HL-60 (cell line): ENCODE measurements at places on chromosomes 1 and 21.

DNA sequence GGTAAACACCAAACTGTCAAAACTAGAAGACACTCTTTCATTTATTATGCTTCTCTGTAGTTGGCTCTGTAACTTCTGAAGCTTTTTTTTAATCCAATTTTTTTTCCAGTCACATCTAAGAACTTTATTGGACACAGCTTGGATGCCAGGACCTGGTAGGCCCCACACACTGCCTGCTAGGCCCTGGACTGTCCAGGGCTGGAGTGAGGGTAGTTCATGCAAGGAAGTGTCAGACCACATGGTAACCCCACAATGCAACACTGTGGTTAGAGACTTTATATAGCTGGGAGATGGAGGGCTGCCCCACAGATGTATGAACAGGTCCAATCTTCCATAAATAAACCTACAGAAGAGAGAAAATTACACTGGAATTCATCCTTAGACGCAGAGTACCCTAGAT is 7.1 kb downstream of the SLC2A1 start:
- DNase-seq, result no peak

DNA sequence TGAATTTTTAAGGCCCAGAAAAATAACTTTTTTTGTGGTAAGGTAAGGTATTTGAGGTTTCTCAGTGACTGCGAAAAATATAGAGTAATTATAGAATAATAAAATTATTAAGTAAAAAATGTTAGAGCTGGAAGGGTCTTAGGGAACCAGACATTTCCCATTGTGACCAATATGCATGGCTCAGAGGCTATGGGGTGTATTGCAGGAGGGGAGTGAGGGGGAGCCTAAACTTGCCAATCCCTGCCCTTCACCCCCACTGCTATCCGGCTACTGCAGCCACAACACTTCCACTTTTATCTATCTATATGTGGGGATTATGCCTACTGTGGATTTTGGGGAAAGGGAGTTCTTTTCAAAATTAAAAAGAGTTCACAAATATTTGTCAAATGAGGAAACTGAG is 7.6 kb upstream of the GADD45A start:
- no peak for DNase-seq

DNA sequence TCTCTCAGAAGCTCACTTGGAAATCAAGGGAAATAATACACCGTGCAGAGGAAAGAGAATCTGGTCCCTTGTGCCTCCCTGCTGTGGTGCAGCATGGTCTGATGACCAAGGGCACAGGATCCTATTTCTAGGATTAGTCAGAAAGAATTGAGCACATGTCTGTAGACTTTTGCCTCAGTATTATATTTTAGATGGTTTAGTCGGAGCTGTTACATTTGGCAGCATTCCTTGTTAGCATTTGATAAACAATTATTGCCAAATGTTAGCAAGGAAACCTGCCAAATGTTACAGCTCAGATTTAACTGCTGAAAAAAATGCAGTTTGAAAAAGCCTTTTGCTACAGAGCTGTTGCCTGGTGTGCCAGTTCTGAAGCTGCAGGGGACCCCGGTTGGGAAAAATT is 183.5 kb upstream of the DPYD start:
- DNase-seq, result no peak

DNA sequence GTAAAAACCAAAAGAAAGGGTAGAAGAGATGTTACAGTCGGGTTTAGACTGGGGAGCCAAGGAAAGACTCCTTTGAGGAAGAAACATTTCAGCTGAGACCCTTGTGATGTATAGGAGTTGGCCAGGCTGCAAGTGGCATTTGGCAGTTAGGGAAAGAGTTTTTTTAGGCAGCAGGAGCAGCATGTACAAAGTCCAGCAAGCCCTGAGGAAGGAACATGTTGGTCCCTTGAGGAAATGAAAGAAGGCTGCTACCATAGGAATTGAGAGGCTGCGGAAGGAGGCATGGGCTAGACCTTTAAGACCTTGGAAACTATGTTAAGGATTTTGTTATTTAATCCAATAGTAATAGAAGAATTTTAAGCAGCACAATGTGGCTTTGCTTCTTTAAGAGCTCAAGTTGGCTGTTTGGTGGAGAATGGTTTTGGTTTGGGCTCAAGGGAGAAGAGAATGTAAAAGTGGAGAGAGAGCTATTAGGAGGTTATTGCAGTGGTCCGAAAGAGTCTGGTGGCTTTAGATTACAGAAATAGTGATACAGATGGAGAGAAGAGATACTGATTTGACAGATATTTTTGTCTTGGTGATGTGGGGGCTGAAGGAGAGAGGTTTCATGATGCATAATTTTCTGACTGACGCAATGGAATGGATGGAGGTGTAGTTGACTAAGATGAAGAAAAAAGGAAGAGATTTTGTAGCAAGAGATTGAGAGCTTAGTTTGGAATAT is 26.6 kb downstream of the SMAP2 start:
- no peak for DNase-seq

DNA sequence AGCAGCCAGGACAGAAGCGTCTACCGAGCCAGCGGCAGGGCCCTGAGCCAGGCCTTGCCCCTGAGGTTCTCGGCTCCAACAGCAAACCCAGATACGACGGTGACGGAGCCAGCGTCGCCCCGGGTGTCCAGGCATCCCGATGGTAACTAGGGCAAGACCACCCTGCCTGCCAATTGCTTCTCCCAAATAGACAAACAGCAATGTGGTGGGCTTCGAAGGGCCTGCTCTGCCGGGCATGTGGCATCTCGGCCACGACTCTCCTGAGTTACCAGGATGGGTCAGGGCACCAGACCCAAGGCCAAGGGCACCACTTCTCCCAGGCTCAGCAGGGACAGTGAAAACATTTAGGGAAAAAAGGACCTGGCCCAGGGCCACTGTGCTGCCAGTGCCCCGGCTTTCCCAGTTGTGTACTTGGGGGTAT is 3.2 kb upstream of the ACTRT2 start:
- DNase-seq, result no peak

DNA sequence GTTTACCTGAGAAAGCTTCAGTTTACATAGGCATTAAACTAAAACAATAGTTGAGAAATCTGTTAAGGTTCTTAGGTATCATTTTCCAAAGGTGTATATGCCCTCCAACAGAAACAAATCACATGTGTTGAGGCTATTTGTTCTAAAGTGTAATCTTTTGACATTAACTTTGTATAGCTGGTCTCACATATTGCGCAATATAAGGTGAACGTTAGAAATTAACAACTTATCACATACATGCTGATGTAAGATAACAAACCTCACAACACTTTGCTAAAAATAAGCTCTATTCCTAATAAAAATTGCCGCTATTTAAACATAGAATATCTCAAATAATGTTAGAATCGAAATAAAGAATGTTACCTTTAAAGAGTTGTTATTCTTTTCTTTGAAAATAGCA is 340.6 kb downstream of the SRGAP2C start:
- no peak for DNase-seq

- DNase-seq, result no peak
Measured at GRCh38 chr21:37710546-37711285, 205.5 kb downstream of the KCNJ6 start.

DNA sequence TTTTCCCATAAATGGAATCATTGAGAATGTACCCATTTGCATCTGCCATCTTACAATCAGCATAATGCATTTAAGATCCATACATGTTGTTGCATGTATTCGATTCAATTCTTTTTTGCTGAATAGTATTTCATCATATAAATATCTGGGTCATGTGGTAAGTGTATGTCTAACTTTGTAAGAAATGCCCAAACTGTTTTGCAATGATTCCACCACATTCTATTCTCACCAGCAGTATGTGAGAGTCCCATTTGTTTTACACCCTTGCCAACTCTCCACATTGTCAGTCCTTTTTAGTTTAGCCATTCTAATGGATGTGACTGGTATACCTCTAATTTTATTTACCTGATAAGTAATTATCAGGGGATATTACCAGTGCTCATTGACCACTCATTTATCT is 115.8 kb upstream of the PBX1 start:
- no peak for DNase-seq

DNA sequence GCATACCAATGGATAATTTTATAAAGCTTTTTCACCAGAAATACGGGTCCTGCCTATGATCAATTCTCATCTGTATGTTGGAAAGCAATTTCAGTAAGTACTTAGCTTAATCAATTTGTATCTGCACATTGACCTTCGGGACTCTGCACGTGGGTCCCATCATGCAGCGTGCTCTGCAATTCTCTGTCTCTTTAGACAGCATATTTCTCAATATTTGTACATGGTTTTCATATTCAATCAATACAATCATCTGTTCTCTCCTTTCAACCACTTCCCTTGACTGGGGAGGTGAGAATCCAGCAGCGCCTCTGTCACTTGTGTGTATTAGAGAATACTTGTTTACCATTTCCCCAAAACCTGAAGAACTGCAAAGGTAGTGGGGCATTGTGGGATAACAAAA is 220.5 kb downstream of the TNR start:
- DNase-seq, result no peak

DNA sequence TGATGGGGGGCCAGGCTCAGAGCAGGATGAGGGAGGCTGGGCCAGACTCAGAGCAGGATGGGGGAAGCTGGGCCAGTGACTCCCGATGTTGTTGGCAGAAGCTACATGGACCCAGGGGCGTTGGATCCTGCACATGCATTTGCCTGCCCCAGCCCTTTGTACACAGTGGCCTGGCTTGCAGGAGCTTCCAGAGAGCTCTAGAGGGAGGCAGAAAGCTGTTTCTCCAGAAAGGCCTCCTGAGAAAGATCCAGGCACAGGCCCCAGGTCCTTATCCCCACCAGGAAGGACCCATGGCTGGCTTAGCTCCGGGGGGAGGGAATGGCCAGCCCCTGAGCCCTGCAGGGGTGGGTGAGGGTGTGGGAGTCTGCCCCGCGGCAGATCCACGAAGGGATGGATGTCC is 106.6 kb upstream of the ACTRT2 start:
- DNase-seq, result no peak

DNA sequence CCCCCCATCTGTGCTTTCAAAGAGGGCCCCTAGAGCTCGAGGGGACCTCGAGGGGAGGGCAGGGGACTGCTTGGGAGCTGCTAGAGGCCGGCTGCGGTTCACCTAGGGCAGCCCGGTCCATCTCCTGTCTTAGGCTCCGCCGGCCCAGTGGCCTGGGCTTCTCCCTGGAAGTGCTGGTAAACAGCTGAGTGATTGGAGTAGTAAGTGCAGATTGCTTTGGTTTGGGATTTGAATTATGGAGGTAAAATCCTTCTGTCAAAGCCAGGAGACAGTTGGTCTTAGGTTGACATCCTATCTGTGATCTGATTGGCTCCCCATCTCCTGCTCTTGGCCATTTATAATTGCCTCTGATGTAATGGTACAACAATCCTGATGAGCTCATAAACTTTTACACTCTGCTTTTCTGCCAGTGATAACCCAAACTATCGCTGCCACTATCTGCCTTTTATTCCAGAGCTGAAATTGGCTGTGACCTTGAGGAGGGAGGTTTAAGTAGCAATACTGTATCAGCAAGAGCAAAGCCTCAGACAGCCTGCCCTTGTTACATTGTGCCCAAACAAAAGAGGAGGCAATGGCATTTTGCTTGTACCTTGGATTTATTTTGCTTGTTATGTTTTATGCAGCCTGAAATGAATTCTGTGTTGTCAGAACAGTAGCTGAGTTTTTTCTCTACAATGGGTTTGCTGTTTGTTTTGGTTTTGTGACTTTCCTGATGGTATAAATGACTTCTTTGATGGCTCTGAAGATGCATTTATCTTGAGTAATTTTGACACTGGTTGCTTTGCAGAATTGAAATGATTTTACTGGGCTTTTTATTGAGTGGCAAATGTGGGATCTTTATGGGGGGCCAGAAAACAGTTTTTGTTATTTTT is 2.4 kb downstream of the ARID1A start:
- DNase-seq, result no peak

GRCh38 chr1:212037900-212038299 is 2.4 kb downstream of the DTL start:
- peak; percentile 41 for DNase-seq

DNA sequence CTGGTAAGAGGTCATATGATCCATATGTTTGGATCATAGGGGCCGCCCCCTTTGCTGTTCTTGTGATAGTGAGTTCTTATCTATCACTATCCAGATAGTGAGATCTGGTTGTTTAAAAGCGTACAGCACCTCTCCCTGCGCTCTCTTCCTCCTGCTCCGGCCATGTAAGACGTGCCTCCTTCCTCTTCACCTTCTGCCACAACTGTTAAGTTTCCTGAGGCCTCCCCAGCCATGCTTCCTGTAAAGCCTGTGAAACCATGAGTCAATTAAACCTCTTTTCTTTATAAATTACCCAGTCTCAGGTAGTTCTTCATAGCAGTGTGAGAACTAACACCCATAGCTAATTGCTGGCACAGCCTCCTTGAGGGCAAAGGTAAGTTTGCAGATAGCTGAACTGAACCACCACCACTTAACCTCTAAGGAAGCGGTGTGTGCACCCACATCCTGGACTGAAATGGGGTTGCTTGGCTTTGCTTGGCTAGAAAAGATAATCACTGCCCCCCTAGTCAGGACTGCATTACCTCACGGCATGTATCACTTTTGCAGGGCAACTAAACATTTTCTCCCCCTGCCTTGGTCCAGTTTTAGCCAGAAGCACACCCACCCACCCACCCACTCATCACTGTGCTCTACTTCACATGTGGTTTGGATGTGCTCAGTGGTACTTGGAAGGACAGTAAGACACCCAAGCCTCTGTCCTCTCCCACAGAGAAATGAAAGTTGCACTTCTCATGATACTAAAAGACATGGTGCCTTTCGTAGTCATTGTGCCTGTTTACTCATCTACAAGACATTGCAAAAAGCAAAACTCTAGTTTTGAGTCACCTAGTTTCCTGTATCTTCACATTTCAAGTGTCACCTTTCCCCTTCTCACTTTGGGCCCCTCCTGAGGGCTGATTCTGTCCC is 23.1 kb upstream of the PTAFR start:
- DNase-seq, result no peak

DNA sequence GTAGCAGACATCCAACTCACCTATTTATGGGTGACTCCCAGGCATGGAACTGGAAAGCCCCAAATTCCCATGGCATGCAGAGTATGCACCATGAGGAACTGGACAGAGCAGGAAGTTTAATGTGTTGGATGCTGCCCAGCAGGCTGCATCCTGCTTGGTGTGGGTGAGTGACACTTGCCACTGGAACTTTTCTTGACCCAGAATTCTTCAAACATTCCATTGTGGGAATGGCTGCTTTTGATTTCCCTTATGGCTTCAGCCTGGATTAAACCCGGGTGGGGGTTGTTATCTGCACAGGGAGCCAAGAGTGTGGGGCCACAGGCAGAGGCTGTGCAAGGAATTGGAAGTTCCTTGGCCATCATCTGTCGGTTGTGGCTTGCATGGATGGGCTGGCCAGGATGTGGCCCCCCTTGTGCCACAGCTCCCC is 26.9 kb upstream of the BACE2 start:
- DNase-seq, result no peak

- DNase-seq, result no peak
Measured at GRCh38 chr1:153437236-153437635, 20.9 kb downstream of the S100A7A start.

- DNase-seq, result no peak
Measured at GRCh38 chr1:210455840-210456603, 127.3 kb downstream of the HHAT start.

GRCh38 chr1:94143173-94143808 is 22.3 kb upstream of the ABCA4 start:
- no peak for DNase-seq

DNA sequence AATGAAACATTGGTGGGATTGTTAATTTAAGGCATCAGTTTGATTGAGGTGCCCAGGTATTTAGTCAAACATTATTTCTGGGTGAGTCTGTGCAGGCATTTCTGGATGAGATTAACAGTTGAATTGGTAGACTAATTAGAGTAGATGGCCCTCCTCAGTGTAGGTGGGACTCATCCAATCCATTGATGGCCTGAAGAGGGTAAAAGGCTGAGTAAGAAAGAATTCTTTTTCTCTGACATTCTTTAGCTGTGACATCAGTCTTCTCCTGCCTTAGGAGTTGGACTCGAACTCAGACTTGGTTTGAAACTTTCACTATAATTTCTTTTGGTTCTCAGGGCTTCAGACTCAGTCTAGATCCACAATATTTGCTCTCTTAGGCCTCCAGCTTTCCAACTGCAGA is 59.6 kb upstream of the ADAMTS5 start:
- no peak for DNase-seq
